ENCODE measurements at places on chromosomes 11 and 22.

- DNase-seq: no peak
Observed at GRCh38 chr11:113167599-113167998, 146.8 kb upstream of the TTC12 start.

DNA sequence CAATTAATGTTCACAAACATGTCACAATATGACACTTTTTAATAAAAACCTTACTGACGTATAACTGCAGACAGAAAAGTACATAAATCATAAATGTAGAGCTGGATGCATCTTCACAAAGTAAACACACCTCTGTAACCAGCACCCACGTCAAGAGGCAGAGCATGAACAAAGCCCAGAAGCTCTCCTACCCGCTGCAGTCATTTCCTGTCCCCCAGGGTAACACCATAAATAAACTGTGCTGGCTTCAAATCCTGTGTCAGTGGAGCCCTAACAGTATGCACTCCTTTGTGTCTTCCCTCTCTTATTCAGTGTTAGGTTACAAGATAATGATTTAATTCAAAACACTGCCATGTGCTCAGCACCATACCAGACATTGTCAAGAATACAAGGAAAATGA lies 5.7 kb downstream of the SYT13 start:
- DNase-seq: no peak

DNA sequence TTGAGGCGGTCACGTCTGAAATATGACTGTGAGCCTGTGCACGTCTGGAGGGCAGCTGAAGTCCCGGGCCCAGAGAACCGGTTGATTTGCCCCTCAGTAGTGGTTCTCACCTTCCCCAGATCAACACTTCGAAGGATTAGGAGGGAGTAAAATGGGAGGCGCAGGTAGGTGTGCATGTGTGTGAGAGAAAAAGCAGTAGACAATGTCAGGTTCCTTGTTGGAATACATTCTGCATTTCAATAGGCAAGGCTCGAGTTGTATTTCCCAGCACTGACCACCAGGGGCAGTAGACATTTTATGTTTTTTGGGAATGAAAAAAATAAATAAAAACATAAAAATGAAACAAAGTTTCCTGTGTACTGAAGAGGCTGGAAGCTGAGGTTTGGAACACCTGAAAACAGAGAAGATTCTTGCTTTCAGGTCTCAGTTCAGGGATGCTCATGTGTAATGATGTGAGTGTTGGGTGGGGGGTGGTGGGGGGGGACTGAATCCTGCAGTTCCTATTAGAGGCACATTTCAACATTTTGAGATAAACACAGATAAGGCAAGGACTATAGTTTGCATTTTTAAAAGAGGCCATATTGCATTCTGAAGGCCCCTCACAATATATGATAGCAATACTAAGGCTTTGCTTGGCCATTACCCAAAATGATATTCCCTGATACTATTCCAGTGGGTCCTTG lies 333.9 kb downstream of the CADM1 start:
- peak; percentile 53 for DNase-seq

DNA sequence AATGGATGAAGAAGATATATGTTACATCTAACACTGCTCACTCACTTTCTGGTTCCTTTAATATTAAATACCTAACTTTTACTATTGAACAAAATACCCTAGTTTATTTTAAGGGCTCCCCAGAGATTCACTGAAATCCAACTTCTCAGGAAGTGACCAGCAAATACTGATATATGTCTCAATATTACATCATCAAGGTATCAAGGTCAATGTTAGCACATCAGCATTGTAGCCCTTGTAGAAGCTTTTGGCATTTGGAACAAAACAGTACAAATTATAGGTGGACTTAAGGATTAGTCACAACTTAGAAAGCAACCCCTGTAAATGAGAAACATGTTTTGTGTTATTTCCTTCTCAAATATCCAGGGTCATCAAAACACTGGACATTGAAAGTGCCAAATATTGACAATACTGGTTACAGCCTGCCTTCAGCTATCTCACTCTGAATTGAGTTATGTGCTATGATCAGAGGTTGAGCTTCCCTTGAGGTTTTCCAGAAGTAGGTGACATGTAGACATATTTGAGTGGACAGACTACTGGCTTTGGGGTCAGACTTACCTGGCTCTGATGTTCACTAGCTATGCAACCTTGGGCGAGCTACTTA lies 1.9 kb upstream of the ATL3 start:
- no peak for DNase-seq

GRCh38 chr11:2571598-2572281 lies 126.9 kb downstream of the KCNQ1 start:
- no peak for DNase-seq

DNA sequence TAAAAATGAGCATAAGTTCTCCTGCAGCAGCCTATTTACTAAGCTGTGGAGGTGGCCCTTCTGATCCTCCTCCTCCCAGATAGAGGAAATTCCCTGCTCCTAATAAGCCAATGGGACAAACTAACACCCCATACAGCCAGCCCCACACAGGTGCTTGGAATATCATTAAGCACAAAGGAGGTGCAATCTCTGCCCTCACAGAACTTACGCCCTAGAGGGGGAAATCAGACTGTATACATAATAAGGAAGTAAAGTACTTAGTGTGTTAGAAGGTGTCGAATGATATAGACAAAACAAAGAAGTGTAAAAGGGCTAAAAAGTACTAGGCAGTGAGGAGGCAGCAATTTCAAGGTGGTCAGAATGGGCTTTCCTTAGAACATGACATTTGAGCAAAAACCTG lies 5.8 kb downstream of the MS4A12 start:
- no peak for DNase-seq

DNA sequence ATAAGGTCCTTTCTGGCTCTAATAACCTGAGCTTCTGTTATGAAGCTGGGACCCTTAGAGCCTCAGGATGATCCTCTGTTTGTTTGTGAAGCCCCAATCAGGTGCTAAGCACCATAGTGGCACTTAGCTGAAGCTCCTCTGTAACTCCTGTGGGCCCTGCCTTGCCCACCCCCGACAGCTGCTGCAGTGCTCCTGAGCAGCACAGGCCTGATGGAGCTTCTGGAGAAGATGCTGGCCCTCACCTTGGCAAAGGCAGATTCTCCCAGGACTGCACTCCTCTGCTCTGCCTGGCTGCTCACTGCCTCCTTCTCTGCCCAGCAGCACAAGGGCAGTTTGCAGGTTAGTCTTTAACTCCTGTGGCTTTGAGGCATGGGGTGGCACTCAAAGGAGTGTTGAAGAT lies 19.0 kb upstream of the CCDC134 start:
- no peak for DNase-seq

DNA sequence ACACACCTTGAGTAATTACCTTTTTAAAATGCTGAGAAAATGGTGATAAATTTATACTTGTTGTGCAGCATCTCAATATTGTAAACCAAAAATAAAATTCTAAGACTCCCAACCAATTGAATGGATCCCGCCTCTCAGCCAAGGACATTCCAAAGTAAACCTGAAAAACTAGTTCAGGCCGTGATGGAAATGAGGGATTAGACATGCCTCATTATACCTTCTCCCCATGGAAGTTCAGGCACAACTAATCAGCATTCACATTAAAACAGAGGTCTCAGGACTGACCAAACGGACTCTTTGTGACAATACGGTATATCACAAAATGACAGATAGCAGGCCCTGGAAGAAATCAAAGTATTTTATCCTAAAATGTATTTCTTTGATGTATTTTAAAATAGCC lies 907.4 kb upstream of the RAG2 start:
- DNase-seq: no peak

GRCh38 chr11:44193856-44194255 lies 98.4 kb downstream of the EXT2 start:
- DNase-seq: no peak

- no peak for DNase-seq
Observed at GRCh38 chr11:19193916-19194315, 7.9 kb downstream of the CSRP3 start.

DNA sequence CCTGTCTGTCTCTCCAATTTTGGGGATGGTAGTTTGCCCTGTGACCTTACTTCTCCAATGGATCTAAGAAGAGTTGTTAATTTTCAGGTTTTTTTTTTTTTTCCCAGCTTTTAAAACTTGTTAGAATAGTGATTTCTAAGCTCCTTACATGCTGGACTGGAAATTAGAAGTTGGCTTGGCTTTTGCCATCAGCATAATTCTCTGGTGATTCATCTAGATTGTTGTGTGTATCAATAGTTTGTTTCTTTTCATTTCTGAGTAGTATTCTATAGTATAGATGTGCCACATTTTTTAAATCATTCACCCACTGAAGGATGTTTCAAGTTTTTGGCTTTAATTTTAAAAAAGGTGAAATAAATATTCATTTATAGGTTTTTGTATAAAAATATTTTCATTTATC lies 51.4 kb downstream of the ADAMTS15 start:
- no peak for DNase-seq

- peak; percentile 86 for DNase-seq
Observed at GRCh38 chr11:61797263-61797944, 4.7 kb downstream of the FEN1 start.

DNA sequence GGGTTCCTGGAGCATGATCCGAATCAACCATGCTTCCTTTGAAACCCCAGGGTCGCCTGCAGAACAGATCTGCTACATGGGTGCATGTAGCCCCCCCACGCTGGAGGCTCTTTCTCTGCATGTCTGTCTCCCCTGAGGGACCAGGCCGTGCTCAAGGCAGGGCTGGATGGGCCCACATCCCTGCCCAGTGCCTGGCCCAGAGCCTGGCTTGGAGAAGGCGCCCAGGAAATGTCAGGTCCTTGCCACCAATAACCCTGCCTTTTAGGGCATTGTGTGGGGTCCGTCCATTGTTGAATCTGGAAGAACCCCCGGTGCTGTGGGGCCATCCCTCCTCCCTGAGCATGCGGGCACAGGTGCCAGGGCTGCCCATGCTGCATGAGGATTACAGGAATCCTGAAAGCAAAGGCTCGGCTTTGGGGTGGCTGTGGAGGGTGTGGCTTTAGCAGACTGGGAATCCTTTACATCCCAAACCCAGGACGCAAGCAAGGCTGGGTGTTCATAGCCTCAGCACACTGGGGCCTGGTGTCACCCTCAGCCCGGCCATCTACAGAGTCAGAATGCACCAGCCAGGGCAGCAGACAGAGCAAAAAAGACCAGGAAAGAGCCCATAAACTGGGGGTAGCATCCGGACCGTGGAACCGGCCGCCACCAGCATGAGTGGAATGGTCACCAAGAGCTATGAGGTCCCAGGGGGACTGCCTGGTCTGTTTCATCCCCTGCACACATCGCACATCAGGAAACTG lies 48.2 kb downstream of the RTL6 start:
- DNase-seq: no peak

DNA sequence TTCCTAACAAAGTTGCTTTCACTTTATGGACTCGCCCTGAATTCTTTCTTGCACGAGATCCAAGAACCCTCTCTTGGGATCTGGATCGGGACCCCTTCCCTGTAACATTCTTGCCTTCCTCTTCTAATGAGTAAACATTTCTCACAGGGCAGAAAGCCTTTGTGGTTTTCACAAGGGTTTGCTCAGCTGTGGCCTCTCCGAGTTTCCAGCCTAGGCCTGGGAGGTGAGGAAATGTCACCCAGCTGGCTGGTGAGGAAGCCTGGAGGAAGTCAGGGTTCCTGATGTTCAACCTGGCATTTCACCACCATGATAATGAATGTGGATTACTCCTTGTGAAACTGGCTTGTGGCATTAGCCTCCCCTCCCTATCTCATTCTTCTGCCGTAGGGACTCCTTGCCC lies 224.9 kb downstream of the DSCAML1 start:
- DNase-seq: no peak

DNA sequence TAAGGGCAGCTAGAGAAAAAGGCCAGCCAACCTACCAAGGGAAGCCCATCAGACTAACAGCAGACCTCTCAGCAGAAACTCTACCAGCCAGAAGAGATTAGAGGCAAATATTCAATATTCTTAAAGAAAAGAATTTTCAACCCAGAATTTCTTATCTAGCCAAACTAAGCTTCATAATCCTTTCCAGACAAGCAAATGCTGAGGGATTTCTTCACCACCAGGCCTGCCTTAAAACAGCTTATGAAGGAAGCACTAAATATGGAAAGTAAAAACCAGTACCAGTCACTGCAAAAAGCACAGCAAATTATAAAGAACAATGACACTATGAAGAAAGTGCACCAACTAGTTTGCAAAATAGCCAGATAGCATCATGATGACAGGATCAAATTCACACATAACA lies 30.6 kb upstream of the CASP12 start:
- DNase-seq: no peak

DNA sequence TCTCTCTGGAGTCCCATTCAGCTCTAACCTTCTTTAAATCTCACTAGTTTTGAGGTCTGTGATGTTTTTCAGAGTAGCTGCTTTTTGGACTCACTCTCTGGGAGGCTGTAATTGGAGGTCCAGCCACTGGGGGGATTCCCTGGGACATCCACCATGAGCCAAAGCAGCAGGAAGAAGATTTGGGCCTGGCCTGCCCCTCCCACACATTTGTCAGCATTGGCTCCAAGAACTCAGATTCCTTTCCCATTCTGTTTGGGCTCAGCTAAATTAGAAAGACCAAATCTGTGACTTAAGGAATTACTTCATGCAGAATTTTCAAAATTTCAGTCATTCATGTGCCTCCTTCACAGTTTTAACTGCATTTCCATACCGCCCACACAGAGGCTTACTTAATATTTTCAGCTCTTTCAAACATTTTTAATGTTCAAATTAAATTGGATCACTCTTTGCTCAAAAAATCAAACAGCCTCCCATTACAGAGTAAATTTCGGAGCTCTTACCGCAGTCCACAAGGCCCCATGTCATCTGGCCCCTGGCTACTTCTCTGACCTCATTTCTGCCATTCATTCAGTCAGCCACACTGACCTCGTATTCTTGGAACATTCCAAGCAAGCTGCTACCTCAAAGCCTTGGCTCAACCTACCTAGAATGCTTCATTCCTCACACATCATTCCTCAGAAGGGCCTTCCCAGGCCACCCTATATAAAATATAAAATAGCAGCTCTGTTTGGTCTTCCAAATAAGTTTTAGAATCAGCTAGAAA lies 54.5 kb upstream of the RRAS2 start:
- peak; percentile 76 for DNase-seq

Data from suppressor macrophage treated with lipopolysaccharide for 4 hours (primary cell).